ENCODE measurements at places on chromosomes 2 and 18. TPM values are rescaled to one million over a fixed set of nuclear protein-coding genes. Genes with fewer than 3 reads are reported as not detected.

The SERPINB10 gene
- total RNA-seq, result not detected

The SLC9A2 gene
- total RNA-seq, result not detected

The FOXD4L1 gene
- under 0.01 TPM for total RNA-seq

The TGOLN2 gene
- total RNA-seq, result 74.9 TPM

The GAREM1 gene
- total RNA-seq, result 5.7 TPM

The PKDCC gene
- 200 TPM for total RNA-seq

The IGFBP2 gene
- total RNA-seq, result 121 TPM

The SPP2 gene
- total RNA-seq, result not detected

The FSHR gene
- total RNA-seq, result not detected
